Suppressor macrophage (primary cell): ENCODE measurements at places on chromosomes 3 and 15.

GRCh38 chr3:4774531-4774930, 204.7 kb upstream of the BHLHE40 start:
- no peak for DNase-seq

- peak; percentile 64 for DNase-seq
These were observed 36.9 kb upstream of the TRIM59 start for GRCh38 chr3:160486459-160486869.

DNA sequence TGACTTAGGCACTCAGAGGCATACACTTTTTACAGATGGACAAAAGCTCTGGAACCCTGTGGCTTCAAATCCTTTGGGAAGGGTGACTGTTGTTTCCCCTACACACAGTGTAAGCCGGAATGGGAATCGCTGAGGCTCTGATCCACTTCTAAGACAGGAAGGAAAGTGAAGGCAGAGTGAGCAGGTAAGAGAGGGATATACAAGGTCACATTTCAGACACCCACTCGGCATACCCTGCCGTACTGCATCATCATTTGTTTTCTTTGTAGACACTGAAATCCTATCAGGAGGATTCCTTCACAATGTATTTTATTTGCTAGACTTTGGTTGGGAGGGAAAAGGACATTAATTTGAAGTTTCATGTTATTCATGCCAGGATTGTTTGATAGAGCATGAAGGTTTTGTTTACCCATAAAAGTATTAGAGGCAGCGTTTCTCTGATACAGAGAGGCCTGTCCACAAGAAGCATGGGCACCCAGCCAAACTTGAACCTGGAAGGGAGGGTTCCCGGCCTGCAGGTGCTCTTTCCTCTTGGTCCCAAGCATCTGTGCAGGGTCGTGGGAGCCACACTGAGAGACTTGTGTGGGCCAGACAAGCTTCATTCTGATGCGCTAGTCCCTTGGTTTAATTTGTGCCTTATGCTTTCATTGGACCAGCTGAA, 21.9 kb upstream of the POLR2M start:
- DNase-seq, result no peak

DNA sequence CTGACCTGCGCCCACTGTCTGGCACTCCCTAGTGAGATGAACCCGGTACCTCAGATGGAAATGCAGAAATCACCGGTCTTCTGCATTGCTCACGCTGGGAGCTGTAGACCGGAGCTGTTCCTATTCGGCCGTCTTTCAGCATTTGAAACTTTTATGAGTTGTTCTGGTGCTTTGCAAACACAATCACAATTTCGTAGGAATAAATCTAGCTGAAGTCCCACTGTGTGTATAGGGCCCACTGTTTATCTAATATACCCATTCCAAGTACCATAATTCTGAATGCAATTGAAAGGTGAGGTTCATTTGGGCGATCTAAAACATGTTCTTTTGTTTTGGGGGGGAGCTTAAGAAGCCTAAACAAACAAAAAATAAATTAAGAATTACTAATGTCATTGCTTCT, 572.1 kb downstream of the FGF12 start:
- DNase-seq, result no peak
